ENCODE measurements at places on chromosomes 2 and 18. TPM values are rescaled to one million over a fixed set of nuclear protein-coding genes. Genes with fewer than 3 reads are reported as not detected.

DNA sequence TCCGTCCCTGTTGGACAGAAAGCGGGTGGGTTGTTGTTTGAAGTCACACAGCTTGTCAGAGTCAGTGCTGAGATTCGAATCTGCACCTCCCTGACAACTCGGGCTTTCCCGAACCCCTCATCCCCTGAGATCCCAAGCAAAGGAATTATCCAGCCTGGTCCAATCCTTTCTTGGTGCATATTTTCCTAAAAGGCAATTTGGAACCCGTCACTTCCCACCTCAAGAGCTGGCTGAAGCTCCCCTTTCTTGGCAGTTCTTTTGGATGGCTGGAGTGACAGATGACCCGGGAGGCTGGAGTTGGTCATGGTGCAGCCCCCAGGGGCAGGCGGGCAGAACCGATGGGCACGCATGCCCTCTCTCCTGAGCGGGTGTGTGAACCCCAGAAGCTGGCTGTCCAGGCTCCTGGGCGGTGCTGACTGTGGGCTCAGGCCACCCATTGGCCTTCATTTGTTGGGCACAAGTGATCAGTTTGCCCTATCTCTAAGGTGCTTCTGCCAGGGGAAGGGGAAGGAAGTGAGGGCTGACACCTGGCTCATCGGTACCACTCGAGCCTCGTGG is 97.8 kb downstream of the ASB1 start:
- DNase-seq, result no peak

DNA sequence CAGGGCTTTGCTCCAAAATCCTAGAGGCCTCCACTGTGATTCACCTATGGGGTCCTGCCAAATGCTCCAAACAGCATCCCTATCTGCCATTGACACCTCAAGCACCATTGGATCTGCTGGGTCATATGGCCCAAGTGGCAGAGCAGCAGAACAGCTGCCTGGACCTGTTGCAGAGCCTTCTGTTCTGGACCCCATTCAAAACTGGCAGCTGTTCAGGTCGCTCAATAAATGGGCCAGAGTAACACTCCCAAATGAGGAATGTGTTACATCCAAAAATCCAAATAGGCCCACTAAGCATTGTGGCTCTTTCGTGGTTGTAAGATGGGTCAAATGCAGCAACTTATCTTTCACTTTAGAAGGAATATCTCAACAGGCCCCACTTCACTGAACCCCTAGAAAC is 783.6 kb downstream of the DCDC2C start:
- no peak for DNase-seq

- no peak for DNase-seq
Measured at GRCh38 chr18:76881744-76882143, 59.4 kb downstream of the ZNF236 start.

DNA sequence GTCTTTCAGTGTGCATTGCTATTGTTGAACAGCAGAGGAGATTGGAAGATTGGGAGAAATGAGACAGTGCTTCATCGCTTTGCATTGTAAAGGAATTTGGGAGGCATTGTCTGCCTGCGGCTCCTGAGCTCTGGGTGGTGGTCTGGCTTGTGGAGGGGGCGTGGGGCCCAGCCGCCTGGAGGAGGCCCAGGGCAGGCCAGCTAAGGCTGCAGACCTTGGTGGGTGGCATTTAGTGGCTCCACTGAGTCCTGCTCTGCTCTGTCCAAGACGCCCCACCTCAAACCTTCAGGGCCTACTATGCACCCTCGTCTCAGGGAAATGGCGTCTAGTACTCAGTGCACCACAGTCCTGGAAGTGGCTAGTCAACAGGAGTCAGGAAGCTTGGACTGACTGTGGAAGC is 5.7 kb upstream of the HS1BP3 start:
- DNase-seq, result peak; percentile 51

GRCh38 chr2:99688699-99689098 is 198.9 kb upstream of the REV1 start:
- DNase-seq, result no peak

GRCh38 chr2:9884436-9884835 is 41.2 kb downstream of the TAF1B start:
- peak; percentile 61 for DNase-seq

GRCh38 chr2:149112713-149113112 is 74.2 kb downstream of the LYPD6B start:
- no peak for DNase-seq

GRCh38 chr18:3970929-3971328 is 484.2 kb downstream of the DLGAP1 start:
- no peak for DNase-seq

GRCh38 chr2:132430895-132431294 is 14.3 kb downstream of the GPR39 start:
- no peak for DNase-seq

DNA sequence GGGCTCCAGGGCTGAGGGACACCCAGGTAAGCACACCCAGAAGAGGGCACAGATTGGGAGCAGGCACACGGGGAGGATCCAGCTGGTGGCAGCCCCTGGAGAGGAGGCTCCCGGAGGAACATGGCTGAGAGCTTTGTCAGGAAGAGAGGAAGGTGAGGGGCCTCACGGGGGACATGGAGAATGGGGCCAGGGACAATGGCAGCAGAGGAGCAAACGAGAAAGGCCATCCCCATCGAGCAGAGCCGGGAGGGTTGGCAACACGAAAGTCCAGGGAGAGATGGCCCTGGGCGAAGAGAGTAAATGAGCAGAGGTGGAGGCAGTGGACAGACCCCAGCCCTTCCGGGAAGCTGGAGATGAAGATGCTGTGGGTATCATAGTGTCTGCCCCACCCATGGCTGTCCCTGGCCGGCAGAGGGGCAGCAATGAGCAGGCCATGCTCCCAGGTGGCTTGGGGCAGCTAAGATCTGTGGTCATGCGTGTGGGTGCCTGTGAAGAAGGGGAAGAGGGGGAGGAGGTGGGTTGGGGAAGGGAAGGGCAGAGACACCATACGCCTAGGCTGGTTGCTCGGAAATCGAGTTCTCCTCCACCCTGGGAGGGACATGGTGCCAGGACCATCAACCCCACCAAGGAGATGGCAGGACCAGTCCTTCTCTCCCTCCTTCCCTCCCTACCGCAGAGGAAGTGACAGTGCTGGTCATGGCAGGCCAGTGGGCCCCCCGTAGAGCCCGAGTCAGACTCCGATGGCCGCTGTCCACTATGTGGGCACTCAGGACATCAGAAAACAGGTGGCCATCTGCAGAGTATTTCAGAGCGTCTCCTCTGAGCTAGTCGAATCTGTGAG is 191.7 kb downstream of the NDUFA10 start:
- DNase-seq, result no peak

- DNase-seq, result no peak
Measured at GRCh38 chr2:74762789-74763188, 71.1 kb upstream of the HK2 start.

DNA sequence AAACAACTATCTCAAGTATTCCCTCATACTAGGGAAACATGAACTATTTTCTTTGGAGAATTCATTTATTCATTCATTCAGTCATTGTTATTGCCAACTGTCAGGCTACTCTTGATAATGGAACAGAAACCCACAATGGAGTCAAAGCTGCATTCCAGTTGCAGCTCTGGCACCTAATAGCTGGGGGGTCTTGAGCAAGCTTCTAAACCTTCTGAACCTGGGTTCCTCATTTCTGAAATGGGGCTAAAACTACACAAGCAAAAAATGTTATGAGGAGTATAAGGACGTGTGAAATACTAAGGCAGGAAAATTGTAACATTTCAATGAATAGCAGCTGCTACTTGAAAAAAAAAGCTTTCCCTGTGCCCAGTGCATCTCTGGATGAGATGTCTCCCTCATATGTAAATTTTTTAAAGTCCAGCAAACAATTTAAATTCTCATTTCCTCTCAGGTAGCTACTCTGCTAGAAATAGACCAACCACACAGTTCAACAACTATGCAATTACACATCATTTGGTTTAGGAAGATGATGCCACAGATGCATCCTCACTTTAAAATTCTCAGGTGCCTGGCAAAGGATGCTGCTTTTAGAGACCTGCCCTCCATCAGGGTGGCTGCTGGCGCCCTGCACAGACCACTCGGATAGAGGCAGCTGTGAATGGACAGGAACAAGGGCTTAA is 38.5 kb downstream of the SPRED2 start:
- DNase-seq, result no peak

The GALNT5 gene
- 0.03 TPM for total RNA-seq

The TEX44 gene
- total RNA-seq, result not detected

The KIAA2012 gene
- not detected for total RNA-seq

The DYNAP gene
- not detected for total RNA-seq

The FKBP7 gene
- 47.0 TPM for total RNA-seq

The TIA1 gene
- 348 TPM for total RNA-seq

The ABCB11 gene
- total RNA-seq, result 0.09 TPM

The TRIM54 gene
- not detected for total RNA-seq
